ENCODE measurements at places on chromosomes 5 and 9.

DNA sequence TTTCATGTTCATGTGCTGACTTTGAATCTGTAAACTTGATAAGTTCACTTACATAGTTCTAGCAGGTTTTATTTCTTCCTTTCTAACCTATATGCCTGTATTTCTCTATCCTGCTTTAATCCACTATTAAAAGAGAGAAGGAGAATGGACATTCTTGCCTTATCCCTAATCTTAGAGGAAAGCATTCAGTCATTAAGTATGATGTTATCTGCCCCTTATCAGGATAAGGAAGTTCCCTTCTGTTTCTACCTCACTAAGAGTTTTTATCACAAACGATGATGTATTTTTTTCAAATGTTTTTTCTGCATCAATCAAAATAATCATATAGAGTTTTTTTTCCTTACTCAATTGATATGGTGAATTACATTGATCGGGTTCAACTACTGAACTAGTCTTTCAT lies 33.1 kb downstream of the DRD1 start:
- DNase-seq = no peak

DNA sequence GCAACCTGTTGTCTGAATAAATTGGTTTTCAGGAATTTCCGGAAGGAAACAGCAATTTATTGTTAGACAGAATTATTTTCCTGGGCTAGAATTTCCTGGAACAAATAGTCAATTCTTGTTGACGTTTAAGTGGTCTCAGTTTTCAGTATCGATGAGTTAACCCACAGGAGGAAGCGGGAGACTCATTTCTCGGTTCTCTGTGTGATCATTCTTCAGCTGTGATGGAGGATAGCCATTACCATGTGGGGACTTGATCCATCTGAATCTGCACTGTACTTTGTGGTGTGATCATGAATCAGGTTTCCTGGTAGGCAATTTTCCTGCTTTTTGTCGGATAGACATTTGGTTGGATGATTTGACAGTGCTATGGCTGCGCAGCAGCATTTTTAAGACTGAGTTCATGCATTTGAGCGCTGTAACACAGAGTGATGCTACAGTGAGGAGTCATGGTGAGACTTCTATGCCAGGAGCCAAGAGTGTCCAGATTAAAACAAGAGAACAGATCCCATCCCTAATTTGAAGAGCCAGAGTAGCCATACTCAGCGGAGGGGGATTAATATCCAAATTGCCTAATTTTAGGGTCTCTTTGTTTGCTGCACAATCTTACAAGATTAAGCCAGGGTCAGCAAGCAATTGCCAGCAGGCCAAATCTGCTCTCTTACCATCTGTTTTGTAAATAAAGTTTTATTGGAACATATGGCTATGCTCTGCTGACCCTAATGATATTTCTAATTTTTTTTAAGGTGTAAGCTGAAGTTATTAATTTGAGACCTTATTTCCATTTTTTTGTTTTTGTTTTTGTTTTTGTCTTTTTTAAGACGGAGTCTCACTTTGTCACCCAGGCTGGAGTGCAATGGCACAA lies 355.9 kb downstream of the RAB3C start:
- DNase-seq = no peak

DNA sequence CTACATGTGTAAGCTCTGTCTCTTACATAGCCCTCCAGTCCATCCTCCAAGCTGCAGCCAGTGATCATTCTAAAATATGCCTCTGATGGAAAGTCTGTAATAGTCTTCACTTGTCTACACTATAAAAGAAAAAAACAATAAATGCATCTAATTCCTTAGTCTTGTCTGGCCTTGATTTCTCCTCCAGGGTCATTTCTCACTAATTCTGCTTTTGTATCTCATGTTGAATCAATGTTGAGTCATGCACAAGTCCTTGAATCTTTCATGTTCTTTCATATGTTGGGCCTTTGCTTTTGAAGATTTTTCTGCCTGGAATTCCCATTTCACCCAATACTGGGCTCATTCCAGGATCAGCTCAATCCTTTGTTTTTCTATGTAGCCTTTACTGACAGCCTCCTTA lies 121.1 kb upstream of the TRIM32 start:
- no peak for DNase-seq

GRCh38 chr5:102998224-102998623 lies 121.7 kb downstream of the GIN1 start:
- DNase-seq = no peak

DNA sequence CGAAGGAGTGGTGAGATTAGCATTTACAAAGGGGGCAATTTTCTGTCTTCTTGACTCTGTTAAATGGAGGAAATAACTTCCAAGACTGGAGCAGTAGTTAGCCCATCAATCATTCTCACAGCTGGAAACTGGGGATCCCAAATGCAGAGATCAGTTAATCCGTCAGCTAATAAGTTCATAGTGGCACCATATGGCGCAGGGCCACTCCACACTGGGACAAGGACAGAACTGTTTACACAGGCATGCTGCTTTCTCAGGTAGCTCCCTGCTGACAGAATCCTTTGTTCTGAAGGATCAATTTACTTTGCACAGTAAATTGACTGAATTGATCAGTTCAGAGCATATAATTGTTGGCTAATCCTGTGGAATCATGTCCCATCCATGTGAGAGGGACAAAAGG lies 395.7 kb downstream of the TMEM161B start:
- DNase-seq = no peak

GRCh38 chr5:62371409-62371808 lies 32.3 kb downstream of the DIMT1 start:
- no peak for DNase-seq

GRCh38 chr9:13166996-13167395 lies 112.5 kb downstream of the MPDZ start:
- no peak for DNase-seq

DNA sequence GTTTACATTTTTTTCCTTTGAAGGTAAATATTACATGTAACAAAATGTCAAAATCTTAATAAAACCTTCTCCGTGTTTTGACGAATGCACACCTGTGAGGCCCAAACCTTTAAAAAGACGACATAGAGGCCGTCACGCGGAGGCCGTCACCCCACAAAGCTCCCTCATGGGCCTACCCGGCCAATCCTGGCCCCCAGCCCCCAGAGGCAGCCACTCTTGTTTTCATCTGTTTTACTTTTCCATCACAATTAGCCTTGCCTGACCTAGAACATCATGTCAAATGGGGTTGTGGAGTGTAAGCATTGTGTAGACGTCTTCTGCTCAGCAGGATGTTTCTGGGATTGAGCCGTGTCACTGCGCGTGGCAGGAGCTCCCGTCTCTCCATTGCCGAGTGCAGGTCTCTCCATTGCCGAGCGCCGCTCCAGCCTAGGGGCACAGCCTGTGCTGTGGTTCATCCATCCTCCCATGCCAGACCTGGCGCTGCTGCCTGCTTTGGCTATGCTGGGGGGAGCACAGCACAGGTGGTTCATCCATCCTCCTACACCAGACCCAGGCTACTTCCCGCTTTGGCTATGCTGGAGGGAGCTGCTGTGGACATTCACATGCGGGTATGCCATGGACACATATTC lies 52.2 kb upstream of the IRX4 start:
- DNase-seq = no peak
